ENCODE measurements at places on chromosomes 2 and 18. TPM values are rescaled to one million over a fixed set of nuclear protein-coding genes. Genes with fewer than 3 reads are reported as not detected.

Gene NBAS
- 43.7 TPM for total RNA-seq

Gene XIRP2
- not detected for total RNA-seq

Gene CPLX4
- total RNA-seq, result not detected

Gene SERPINB10
- total RNA-seq, result not detected

Gene CD8B
- total RNA-seq, result 0.37 TPM

Gene SP9
- 0.15 TPM for total RNA-seq

Gene ANKRD23
- total RNA-seq, result 4.4 TPM

Gene CXCR4
- 62.1 TPM for total RNA-seq

Gene ABCG5
- total RNA-seq, result not detected

Gene DSG3
- total RNA-seq, result not detected

DNA sequence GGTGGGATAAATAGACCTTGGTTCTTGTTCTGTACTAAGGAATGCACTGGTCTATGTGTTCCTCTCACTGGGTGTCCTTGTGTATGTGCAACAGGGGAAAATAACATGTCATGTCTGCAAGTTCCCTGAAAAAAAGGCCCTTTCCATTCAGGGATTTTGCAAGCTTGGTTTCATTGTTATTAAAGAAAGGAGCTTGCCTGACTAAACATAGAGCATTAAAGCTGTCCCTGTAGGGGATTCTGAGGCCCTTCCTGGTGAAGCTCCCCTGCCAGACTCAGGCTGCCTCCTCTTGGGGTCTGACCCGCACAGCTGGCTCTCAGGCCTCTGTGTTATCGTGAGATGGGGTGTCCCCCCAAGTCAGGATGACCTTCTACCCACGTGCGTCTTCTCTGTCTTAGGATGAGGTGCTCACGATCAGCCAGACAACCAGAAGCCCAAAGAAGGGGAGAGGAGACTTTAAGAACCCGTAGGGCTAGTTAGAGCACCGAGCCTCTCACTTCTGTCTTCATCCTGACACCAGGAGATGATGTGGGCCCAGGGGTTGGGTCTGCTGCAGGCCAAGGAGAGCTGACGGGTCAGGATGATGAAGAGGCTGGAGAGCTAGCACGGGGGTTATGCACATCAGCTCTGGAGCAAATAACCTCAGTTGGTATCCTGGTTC is 21.2 kb downstream of the CAPG start:
- DNase-seq, result peak; percentile 18

- DNase-seq, result no peak
These were observed 57.1 kb downstream of the EMX1 start for GRCh38 chr2:72974436-72974754.

DNA sequence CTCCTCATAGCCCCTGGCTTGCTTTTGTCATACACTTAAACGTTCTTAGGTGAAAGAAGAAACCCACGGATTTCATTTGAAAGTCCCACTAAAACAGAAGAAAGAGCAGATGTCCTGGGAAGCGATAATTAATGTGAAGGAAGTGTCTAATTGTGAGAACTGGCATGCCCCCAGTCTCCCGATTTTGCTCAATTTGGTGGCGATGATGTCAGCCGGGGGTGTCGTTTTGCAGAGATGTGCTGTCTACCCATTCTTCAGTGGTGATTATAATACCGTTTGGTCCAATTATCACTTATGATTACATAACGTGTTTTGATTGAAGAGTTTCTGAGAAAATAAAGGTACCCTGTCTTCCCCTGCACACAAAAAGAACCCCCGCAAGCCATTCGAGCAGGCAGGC is 103.1 kb downstream of the RTN4 start:
- no peak for DNase-seq

GRCh38 chr2:200871151-200871550 is 6.7 kb upstream of the CLK1 start:
- no peak for DNase-seq

GRCh38 chr18:36415171-36415570 is 117.7 kb downstream of the FHOD3 start:
- no peak for DNase-seq

DNA sequence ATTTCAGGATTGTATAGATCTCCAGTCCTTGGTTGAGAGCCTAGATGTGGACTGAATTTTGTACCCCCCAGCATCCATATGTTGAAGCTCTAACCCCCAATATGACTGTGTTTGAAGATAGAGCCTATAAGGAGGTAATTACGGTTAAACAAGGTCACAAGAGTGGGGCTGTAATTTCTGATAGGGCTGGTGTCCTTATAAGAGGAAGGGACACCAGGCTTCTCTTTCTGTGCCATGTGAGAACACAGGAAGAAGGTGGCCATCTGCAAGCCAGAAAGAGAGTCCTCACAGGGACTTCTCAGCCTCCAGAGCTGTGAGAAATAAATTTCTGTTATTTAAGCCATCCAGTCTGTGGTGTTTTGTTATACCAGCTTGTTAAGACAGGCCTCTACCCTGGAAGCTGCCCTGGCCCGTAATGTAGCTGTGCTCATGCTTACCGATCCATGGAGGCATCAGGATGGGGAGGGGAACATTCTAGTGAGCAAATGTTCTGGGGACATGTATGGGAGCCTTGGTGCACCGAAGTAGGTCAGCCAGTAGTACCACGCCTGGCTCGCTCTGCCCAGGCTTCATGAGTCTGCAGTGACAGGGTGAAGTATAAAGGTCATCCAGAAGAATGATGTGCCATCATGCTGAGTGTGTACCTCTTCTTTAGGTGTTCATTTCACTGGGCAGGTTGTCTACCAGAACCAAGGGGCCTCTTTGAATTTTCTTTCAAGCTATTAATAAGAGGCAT is 16.1 kb downstream of the RASGRP3 start:
- no peak for DNase-seq

GRCh38 chr18:41899535-41899934 is 55.5 kb upstream of the PIK3C3 start:
- DNase-seq, result no peak

DNA sequence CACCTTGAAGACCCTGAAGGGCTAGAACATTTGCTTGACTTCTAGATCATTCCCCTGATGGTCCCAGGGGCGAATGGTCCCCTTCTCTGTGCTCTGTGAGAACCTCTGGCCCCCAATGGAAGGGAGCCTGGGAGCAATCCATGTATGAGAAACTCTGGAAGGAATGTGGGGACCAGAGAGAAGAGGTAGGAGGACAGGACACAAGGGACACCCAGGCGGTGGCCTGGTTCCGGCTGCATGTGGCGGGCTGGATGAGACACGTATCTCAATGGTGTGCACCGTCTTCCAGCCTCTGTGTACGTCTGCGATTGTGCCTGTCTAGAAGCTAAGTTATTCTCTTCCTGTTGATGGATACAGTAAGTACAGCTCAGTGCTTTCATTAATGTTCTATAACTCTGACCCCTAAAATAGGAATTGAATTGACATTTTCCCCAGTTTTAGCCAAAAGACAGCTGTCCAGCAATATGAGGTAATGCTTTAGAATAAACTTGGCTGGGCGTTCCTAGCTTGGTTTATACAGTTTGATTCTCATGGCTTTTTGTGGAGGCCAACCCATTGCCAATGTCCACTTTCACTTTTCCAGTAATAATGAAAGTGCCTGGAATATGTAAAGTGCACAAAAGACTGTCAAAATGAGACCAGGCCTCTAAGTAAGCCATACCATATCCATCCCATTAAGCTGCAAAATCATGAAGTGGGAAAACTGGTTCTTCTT is 30.1 kb upstream of the COPS8 start:
- no peak for DNase-seq

- no peak for DNase-seq
These were observed 47.5 kb upstream of the TWSG1 start for GRCh38 chr18:9287036-9287435.

GRCh38 chr2:218658671-218659257 is 659 bp downstream of the ZNF142 start:
- DNase-seq, result peak; percentile 89

DNA sequence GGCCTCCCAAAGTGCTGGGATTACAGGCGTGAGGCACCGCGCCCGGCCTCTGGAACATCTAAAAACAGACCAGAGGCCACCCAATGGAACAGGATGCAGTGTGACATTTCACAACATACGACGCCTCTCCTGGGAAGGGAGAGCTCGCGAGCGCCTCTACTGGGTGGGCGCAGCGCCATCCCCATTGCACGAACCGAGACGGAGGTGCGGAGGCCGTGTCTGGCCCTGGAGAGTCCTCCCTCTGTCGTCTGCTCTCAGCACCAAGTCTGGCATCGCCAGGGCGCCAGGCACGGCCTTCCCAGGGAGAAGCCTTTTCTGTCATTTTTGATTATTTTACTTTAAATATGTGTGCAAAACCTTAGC is 9.4 kb upstream of the GBX2 start:
- DNase-seq, result peak; percentile 94

DNA sequence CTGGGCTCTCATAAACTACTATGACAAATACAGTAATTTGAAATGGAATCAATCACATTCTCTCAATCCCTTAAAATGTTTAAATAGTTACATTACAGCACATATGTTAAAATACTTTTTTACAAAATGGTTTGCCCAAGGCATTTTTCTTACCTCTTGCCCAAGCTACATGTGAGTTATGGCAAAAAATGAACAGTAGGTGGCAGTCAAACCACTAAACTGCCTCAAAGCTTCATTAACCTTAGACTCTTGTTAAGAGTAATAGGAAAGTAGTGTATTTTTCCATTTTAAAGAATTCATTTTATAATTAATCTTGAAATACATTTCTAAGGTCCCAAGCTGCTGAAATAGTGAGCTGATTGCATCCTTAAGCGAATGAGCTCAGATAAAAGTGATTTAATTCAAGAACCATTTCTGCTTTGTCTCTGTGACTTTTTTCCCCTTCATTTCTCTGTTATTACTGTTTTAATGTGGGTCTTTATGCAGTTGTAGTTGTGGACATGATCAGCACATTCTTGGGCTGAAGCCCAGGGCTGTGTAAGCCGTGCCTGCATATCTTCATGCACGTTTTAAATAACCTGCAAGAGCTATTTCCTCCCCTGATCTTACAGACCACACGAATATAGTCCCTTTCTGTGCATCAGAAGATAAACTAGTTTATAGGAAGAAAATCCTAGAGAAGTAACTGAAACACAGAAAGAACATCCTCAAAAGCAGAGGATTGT is 311.8 kb downstream of the LNPK start:
- peak; percentile 24 for DNase-seq

GRCh38 chr2:209505410-209505809 is 81.6 kb downstream of the MAP2 start:
- no peak for DNase-seq

DNA sequence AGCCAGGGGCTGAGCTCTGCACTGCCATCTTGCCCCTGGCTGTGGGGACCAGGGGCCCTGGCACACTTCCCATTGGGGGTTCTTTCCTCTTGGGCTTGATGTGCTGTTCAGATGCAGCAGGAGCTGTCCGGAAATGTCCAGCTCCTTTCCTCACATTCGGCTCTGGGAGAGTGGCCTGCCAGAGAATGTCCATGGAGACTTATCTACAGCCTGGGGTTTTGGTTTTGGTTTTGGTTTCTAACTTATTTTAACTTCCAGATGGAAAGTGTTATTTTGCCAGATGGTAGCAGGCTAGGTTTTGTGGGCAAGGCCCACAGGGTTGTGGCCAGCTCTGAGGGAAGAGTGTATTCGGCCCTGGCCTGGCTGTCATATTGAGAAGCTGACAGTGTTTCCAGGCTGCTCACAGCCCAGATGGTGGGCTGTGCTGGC is 177.3 kb downstream of the ANKRD30B start:
- no peak for DNase-seq

- DNase-seq, result no peak
These were observed 187.4 kb downstream of the CCDC102B start for GRCh38 chr18:68985172-68985820.

DNA sequence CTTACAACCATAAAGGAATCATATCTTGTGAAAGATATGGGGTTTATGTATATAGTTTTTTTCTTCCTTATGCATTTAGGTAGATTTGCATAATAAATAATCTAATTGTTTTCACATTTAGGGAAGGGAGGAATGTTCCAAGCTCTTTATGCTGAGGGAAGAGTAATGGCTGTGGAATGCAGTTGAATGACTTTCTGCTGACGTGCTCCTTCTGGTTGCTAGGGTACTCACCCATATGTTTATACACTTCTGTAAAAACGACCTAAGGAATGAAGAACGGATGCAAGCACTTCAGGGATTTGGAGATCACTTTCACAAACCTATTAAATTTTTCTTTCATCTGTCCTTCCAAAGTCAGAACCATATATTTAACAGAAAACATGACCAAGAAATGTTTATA is 29.2 kb upstream of the PPP4R1 start:
- peak; percentile 61 for DNase-seq

DNA sequence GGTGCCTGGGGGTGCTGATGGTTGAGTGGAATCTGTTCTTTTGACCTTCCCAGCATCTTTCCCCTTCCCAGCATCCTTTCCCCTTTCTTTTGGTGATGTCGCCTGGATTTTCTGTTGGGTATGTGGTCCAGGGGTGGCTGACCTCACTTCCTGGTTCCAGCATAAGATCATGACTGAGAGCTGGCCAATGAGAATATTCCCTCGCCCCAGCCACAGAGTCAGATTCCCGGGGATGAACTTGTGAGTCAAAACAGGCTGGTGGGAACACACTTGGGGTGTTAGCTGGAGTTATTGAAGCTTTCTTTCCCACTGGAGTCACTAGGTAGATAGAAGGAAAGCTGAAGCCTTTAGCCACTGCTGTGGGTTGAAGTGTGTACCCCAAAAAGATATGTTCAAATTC is 28.0 kb upstream of the FOSL2 start:
- no peak for DNase-seq

GRCh38 chr2:165149439-165149838 is 54.4 kb downstream of the SCN3A start:
- DNase-seq, result no peak

DNA sequence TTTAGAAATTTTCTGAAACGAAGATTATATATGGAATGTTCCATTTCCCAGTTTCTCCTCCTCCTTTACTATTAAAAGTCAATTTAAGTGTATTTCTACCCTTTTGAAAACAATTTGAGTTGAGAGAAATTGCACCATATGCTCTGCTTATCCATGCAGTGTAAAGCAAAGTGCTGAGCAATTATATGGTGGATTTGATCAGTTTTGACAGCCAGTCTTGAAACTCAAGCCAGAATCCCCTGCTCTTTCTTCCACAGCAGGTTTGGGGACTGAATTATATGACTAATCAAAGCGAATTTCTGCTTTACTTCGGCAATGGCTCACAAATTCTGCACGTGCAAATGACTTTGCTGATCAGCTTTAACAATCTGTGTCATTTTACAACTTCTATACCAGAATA is 1183.6 kb downstream of the LRP1B start:
- DNase-seq, result no peak

Data from H7 (cell line).